ENCODE measurements at places on chromosomes 5 and 9.

DNA sequence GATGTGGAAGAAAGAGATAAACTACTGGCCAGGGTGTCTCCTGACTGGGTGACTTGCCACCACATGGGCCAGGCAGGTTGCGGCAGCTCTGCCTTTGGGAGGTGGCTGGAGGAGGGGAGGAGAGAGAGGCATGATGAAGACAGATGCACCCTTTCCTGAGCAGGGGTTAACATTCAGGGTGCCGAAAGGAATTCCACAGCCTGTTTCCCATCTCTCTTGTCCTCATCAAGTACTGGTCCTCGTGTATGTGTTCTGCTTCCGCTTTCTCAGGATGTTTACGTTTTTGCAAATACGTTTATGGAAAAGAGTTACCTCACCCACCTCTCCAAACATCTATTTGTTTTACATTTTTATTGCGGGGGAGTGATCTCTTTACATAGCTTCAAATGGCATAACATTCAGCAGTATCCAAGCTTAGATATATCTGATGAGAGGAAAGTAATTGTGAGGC lies 73.4 kb downstream of the C9orf85 start:
- no peak for DNase-seq

DNA sequence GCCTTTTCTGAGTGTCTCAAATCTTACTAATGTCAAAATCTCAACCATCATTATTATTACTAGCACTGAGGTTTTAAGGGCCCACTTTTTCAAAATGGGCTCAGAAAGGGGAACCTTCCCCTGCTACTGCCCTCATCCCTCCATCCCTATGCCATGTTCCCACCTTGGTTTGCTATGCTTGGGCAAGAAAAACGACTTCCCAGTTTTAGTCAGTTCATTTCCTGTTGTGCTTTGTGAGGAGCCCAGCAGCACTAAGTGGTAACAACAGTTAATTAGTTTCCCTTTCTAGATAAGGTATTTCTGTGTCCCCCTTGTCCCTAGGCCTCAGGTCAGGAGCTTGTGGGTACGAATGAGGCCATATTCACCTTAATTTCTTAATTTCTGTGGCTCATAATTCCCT lies 595.2 kb downstream of the RAB3C start:
- no peak for DNase-seq

DNA sequence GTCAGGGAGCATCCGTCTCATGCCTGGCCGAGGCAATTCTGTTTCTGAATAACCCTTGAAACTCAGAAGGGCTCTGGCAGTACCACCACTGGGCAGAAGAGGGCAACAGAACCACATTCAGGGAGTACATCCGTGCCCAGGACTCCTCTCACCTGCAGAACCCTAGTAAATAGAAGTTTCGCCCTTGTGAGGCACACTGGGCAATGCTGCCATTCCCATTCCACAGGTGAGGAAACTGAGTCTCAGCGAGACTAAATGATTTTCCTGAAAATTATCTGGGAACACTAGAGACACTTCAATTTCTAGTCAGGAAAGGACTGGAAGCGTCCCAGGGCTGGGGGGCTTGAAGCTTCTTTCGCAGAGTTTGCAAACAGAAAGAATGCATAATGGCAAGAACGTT lies 74.7 kb downstream of the FGF1 start:
- DNase-seq = peak; percentile 35

GRCh38 chr9:116800074-116800473 lies 113.0 kb downstream of the TRIM32 start:
- no peak for DNase-seq

DNA sequence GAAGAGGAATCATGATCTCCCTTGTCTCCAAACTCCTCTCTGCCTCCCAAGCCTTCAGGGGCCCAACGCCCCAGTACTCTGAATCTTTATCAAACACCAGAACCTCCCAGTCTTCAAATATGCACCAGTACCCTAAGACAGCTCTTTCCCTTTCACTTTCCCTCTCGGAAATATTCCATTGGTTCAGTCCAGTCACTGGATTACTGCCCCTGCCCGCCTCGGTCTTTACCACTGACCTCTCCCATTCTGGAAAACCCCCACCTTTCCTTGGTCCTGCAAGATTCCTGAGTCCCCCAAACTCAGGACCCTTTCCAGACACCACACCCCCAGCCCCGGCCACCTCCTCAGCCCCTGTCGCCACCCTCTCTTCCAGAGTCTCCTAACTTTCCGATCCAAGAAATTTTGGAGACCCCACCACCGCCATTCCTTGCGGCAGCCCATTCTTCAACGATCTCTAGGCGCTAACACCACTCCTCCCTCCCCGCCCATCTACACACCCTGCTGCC lies 674 bp downstream of the C5orf15 start:
- no peak for DNase-seq

GRCh38 chr5:76874088-76874581 lies 24.3 kb downstream of the S100Z start:
- no peak for DNase-seq

Measured in activated CD4-positive, CD25-positive, alpha-beta regulatory T cell treated with anti-CD3 and anti-CD28 coated beads, Interleukin-2, amount 50 U/mL, for 16 hours (primary cell).